ENCODE measurements at places on chromosomes 3 and 15. TPM values are rescaled to one million over a fixed set of nuclear protein-coding genes. Genes with fewer than 3 reads are reported as not detected.

DNA sequence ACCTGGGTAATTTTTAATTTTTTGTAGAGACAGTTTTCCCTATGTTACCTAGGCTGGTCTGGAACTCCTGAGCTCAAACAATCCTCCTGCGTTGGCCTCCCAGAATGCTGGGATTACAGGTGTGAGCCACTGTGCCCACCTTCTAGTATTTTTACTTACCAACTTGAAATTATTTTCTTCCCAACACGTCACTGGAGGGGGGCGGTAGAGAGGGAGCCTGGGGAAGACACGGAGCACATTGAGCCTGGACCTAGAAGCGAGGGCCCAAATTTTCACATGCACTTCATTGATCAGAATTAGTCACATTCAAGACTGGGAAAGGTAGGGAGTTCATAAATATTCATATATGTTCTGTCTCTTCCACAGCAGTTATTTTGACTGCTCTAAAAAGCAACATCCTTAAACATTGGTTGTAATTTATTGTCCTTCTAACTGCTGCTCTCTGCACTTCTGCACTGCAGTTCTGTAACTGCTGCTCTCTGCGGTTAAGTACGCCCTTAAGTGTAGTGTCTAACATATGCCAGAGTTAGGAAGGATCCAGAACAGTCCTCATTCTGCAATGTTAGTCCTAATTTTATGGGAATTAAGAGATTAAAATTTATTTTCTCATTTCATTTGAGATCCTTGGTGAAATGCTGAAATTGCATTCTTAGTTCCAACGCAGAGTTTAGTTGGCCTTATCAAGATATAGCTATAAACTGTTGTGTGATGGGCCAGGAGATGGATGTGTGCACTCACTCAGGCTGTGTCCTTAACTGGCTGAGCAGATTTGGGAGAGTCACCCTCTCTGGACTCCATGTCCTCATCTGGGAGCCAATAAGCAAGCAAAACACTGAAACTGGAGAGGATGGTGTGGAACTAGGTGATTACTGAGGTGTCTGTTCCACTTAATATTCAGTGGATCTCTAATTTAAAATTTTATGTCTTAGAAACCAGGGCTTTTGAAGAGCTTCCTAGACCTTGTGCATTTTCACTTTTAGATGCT is 98.2 kb downstream of the STRIT1 start:
- DNase-seq = no peak

DNA sequence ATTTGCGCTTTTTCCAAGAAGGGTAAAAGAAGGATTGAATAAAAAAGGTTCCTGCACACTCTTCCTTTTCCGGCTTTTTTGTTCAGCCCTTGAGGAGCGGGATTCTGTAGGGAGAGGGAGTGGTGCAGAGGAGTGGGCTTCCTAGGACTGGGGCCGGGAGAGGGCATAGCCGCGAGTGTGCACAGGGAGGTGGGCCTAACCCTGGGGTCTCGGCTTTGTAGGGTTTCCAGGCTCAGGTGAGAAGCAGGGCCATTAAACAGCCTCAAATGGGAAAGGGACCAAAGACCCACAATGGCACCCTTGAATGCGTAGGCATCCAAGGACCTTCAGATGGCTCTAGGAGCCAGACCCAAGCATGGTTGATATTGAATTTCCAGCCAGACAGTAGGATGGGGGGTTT is 35.4 kb upstream of the RAB6B start:
- no peak for DNase-seq

GRCh38 chr3:181134873-181135272 is 145.3 kb upstream of the DNAJC19 start:
- no peak for DNase-seq

Gene FAM81A
- total RNA-seq = 2.3 TPM

DNA sequence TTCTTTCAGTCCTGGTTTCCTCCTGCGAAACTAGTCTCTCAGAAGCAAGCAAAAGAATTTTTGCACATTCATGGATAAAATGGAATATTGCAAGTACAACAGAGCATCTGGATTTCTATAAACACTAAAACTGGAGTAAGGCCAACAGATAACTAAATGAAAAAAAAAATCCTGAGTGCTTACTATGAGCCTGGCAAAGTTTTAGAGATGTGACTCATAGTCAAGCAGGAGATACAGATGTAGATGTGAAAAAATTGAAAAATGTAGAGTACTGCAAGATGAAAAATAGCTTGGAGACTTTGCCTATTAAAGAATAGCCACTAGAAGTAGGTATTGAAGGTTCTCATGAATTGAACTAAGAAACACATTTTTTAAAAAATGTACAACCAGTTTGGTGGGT is 397.4 kb downstream of the OTOL1 start:
- no peak for DNase-seq

- no peak for DNase-seq
Observed at GRCh38 chr3:181105646-181106045, 116.1 kb upstream of the DNAJC19 start.

GRCh38 chr15:43625106-43625505 is 6.5 kb upstream of the STRC start:
- DNase-seq = no peak

Gene TUSC7
- total RNA-seq = not detected

DNA sequence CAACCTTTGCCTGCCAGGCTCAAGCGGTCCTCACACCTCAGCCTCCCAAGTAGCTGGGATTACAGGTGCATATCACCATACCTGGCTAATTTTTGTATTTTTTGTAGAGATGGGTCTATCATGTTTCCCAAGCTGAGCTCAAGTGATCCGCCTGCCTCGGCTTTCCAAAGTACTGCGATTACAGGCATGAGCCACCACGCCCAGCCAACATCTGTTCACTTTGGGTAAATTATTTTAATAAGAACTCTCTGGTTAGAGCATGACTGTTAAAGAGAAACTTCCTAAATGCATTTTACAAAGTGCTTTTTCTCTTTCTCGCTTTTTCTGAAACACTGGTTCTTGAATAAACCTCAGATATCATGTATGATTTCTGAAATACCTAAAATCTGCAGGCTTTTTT is 172.5 kb downstream of the PTPRG start:
- DNase-seq = no peak

- no peak for DNase-seq
Observed at GRCh38 chr3:151183265-151183671, 19.7 kb downstream of the GPR171 start.

Gene ACP3
- total RNA-seq = 81.4 TPM

Gene PSTPIP1
- total RNA-seq = 3.7 TPM

GRCh38 chr15:81372575-81372974 is 1.4 kb downstream of the TMC3 start:
- DNase-seq = no peak

DNA sequence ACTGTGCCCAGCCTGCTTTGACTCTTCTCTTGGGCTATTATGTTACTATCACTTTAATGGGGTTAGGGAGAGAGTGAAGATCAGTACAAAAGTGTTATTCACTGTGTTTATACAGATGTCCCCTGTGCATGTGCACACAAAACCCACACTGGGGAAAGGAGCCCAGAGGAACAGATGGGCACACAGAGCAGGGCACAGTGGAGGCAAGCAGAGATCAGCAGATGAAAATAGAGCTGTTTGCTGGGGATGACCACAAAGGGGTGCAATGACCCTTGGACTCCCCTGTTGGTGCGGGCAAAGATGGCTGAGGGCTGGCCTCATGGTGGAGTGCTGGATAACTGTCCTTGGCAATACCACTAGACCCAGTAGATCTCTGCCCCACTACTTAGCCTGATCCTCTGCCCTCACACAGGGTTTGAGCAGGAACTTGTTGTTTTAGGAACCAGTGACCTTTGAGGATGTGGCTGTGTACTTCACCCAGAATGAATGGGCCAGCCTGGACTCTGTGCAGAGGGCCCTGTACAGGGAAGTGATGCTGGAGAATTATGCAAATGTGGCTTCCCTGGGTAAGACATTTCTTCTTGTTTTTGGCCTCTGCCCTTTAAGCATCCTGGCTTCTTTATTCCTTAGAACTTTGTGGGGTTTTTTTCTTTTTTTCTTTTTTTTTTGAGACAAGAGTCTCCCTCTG is 5.3 kb downstream of the ZNF620 start:
- no peak for DNase-seq

GRCh38 chr3:19945534-19945933 is 1.4 kb upstream of the RAB5A start:
- no peak for DNase-seq

- DNase-seq = no peak
Observed at GRCh38 chr3:2156244-2156847, 57.7 kb downstream of the CNTN4 start.

- DNase-seq = no peak
Observed at GRCh38 chr3:167754049-167754448, 18.5 kb downstream of the SERPINI1 start.

- no peak for DNase-seq
Observed at GRCh38 chr3:32596282-32596908, 25.7 kb upstream of the DYNC1LI1 start.

Gene LRTM1
- not detected for total RNA-seq

DNA sequence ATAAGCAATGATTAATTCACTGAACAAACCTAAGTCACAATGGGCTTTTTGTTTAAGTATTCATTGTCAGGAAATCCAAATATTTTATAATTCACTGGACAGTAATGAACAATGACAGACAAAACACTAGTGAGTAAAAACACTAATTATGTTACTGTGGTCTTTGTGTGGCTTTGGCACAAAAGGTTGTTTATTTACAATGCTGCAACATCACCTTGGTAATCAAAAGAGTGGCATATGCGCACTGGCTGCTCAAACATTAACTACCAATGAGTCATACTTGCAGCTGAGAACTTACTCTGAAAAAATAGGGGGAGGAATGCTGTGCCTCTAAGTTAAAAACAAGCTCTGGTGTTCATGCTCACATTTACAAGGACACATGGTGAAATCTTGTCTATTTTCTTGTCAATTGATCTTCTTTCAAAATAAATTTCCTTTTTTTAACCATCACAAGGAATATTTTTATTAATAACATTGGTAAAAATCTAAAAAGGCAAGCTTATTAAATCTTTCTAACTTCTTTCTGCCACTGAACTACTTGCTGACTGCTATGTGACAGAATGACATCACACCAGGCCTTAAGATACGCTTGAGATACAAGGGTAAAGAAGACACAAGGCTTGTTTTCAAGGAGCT is 85.2 kb upstream of the PPIB start:
- no peak for DNase-seq

Gene ITIH1
- total RNA-seq = not detected

GRCh38 chr3:134874737-134875413 is 79.8 kb downstream of the EPHB1 start:
- peak; percentile 45 for DNase-seq

- DNase-seq = no peak
Observed at GRCh38 chr15:67380921-67381320, 126.3 kb downstream of the IQCH start.

- no peak for DNase-seq
Observed at GRCh38 chr15:42371096-42371495, 11.8 kb downstream of the CAPN3 start.

GRCh38 chr3:186487819-186488218 is 56.4 kb downstream of the CRYGS start:
- DNase-seq = no peak

GRCh38 chr3:36258421-36258820 is 121.9 kb upstream of the STAC start:
- DNase-seq = no peak

GRCh38 chr3:31946484-31947081 is 34.5 kb downstream of the OSBPL10 start:
- no peak for DNase-seq

Gene PLXND1
- 34.2 TPM for total RNA-seq

Gene GOLGA6B
- not detected for total RNA-seq

- no peak for DNase-seq
Observed at GRCh38 chr3:32200992-32201758, 37.3 kb upstream of the CMTM8 start.

- no peak for DNase-seq
Observed at GRCh38 chr3:105837143-105837740, 31.6 kb downstream of the CBLB start.

DNA sequence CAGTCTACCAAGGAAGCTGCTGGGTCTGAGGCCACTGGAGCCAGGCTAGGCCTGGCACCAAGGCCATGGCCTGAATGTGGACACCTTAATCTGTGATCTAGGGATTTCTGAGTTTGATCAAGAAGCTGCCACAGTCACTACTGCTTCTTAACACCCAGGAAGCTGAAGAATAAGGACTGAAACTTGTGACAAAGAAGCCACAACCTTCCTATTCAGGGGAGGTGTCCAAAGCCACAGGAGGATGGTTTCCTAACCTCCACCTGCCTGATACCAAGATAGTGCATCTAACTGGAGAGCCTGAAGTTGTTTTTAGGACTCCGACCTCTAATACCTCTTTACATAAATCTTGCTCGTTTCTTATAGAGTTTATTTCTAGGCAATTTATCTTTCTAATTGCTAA is 5.5 kb upstream of the ANO10 start:
- DNase-seq = no peak

DNA sequence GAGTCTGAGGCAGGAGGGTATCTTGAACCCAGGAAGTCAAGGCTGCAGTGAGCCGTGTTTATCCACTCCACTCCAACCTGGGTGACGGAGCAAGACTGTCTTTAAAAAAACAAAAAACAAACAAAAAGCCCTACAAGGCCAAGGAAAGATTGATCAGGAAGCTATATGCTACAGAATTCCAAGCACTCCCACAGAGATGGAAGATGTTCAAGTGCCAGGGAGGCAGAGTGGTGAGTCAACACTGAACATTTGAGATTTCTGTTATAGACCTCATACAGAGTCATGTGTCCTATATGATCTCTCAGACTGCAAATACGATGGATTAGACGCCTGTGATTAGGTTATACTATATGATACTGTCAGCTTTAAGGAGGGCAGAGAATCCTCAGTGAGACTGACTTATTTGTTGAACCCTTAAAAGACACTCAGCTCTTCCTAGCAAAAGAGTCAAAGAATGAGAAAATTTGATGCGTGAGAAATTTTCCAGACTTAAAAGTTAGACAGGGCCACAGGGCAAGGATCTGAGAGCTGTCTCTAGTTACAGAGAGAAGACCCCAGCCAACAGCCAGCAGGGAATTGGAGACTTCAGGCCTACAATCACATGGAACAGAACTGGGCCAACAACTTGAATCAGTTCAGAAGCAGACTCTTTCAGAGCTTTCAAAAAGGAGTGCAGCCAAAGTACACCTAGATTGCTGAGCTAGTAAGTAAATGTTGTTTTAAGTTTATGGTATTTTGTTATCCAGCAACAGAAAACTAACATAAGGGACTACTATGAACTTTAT is 107.6 kb downstream of the PIK3CB start:
- no peak for DNase-seq

DNA sequence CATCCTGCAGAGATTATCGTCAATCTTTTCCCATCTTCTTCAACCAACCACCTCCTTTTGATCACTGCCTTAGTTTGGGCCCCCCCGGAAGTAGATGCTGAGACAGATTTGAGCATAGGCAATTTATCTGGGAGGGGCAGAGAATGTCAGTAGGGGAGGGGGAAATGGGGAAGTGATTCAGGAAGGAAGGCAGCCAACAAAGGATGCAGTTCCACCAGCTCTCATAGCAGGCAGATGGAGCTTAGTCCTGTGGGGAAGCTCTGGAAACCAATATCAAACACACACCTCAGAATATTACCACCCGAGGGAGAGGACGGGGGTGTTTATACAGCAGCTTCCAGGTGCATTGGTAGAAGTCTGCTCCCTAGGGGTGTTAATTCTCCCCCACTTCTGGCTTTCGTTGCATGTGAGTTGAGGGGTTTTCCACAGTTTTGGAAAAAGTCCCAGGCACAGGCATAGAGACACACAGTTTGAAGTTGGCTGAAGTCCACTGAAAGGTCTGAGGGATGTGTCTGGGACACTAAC is 91.5 kb upstream of the TNFAIP8L3 start:
- DNase-seq = no peak

- DNase-seq = no peak
Observed at GRCh38 chr3:50481992-50482391, 21.4 kb downstream of the CACNA2D2 start.

Gene PEX11A
- total RNA-seq = 12.2 TPM

GRCh38 chr3:128170866-128171516 is 17.7 kb downstream of the EEFSEC start:
- peak; percentile 28 for DNase-seq
